ENCODE measurements at places on chromosomes 5 and 9.
A peak's percentile ranks its signal among the peaks of the same experiment; 100 is the strongest.

DNA sequence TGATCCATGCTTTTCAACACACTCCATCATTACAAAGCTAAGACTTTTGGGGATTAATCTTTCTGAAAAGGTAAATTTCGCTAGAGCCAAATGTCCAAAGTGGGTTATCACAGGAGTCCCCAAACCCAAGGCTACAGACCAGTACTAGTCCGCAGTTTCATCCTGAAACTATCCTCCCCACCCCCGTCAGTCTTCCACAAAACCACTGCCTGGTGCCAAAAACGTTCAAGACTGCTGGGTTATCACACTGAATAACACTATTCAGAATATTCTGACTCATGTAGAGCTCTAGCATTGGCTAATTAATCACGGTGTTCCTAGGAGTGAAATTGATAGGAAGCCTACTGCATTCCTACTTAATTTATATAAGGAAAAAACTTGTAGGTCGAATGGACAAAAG lies 24.7 kb downstream of the ERP44 start:
- DNase-seq = no peak

DNA sequence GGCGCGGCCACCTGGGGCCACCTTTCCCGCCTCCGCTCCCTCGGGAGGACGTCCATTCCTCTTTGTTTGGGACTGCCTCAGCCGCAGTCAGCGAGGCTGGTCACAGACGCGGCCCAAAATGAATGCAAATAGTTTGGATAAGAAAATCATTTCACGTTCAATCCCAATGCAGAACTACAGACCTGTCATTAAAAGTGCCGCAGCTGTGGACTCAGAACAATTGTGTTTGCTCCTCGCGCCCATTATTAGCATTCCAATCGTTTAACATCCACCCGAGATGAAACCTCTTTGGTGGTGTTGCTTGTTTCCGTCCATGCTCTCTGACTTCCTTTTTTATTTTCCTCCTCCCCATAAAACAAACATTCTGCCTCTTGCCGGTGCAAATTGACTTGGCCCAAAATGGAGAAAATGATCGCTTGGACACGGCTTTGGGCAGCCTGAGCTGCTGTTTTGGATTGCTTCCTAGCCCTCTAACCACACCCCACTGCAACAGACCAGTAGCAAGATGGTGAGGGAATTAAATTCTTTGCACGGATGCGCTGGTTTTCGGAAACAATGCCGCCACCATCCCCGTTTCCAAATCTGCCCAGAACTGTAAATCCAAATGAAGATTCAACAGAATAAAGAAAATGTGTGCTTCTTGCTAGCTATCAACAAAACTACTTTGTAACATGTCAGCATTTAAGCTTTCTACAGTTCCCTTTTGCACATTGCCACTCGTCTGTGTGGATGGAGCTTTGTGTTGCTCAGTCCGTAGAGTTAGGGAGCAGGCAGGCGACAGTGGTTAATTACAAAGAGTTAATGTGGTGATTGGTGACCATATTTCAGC lies 784 bp downstream of the NLN start:
- peak; percentile 7 for DNase-seq

DNA sequence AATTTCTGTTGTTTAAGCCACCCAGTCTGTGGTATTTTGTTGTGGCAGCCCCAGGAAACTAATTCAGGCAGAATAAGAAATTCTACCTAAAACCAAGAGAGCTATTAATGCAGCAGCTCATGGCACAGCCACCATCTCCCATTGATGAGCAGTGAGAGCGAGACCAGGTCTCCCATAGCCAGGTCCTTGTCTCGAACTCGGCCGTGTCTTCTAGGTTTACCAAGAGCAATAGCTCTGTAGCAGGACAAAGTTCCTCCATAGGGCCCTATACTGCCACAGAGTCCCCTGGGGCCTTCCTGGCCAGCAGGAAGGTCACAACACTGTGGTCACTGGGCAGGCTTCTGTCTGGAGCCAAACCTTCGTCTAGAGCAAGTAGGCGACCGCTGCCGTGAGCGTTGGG lies 34.5 kb upstream of the TJP2 start:
- DNase-seq = no peak

DNA sequence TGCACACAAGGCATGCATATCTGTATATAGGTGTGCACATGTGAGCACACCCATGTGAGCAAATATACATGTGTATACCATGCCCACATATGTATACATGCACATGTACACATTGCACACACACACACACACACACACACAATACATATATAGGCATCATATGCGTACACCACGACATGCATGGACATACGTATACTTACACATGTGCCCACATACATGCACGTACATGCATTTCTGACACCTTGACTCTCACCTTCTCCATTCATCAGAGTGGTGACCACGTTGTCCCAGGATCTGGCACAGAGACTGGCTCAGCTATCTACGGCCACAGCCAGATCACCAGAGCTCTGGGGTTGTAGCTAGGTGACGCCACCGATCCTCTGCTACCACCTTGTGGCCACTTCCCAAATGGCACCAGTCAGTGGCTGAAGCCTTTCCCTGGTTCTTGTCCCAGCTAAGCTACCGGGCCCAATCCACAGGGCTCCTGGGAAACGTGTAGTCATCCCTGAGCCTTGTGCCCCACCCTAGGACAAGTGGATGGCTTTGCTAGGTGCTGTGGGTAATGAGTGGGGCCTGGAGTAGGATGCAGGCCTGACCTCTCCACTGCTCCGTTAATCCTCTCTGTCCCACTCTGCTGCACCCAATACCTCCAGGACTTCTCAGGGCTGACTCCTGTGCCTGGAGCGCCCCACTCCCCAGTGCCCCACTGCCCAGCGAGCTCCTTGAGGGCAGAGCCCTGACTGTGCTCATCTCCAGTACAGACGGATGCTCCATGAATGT lies 194.4 kb downstream of the RGS3 start:
- peak; percentile 65 for DNase-seq

- no peak for DNase-seq
Observed at GRCh38 chr5:60810438-60811085, 33.5 kb downstream of the ELOVL7 start.

All from amygdala (tissue), 56 donors.